ENCODE measurements at places on chromosomes 3 and 15.

DNA sequence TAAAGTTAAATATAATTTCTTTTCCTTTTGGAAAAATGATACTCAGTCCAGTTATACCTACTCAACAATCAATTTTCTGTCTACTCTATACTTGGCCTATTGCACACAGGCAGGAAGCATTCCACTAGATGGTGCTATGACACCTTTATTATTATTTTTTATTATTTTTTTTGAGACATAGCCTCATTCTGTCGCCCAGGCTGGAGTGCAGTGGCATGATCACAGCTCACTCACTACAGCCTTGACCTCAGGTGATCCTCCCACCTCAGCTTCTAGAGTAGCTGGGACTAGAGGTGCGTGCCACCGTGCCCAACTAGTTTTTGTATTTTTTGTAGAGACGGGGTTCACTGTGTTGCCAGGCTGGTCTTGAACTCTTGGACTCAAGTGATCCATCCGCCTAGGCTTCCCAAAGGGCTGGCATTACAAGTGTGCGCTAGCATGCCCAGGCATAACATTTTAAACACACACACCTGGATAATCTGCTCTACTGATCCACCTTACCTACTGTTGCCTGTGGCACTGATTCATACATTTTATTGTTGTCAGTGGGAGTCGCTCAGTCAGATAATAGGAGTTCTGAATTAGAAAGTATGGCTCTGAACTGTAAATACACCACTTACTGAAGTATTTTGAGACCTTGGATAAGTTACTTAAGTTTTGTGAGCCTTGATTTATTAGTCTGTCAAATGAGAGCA, 56.2 kb downstream of the EIF3J start:
- no peak for DNase-seq

DNA sequence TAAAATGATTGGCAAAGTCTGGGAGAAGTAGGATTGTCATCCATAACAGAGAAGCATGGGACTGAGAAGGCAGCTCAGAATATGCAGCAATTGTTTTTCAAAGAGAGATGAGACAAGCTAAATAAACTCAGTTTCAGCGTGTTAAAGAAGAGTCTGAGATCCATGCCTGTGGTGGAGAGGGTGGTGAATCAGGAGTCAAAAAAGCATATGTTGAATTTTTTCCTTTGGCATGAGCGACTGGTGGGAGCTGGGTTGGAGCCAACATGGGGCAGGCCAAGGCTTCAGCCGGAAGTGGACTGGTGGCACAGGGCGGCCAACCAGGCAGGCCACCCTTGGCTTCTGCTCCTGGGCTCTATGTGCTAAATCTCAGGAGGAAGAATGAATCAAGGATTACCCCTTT, 102.0 kb downstream of the SST start:
- DNase-seq, result no peak

- no peak for DNase-seq
These were observed 188.0 kb downstream of the KLHL25 start for GRCh38 chr15:85606738-85607137.

DNA sequence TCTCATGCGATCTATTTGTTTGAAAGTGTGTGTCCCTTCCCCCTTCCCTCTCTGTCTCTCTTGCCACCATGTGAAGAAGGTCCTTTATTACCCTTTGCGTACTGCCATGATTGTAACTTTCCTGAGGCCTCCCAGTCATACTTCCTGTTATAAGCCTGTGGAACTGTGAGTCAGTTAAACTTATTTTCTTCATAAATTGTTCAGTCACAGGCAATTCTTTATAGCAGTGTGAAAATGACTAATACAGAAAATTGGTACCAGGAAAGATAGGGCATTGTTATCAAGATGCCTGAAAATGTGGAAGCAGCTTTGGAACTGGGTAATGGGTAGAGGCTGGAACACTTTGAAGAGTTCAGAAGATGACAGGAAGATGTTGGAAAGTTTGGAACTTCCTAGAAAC, 743.7 kb upstream of the NECTIN3 start:
- DNase-seq, result no peak

- no peak for DNase-seq
These were observed 533 bp downstream of the RYK start for GRCh38 chr3:134249935-134250716.

DNA sequence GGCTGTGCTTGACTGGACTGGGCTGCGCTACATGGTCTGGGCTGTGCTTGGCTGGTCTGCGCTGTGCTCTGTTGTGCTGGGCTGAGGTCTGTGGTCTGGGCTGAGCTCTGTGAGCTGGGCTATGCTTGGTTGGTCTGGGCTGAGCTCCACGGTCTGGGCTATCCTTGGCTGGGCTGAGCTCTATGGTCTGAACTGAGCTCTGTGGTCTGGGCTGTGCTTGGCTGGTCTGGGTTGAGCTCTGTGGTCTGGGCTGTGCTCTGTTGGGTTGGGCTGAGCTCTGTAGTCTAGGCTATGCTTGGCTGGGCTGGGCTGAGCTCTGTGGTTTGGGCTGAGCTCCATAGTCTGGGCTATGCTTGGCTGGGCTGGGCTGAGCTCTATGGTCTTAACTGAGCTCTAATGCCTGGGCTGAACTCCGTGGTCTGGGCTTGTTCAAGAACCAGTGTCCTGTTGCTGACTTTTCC, 92.0 kb downstream of the PLXNA1 start:
- DNase-seq, result no peak

GRCh38 chr3:71940486-71940885, 155.5 kb upstream of the PROK2 start:
- no peak for DNase-seq

DNA sequence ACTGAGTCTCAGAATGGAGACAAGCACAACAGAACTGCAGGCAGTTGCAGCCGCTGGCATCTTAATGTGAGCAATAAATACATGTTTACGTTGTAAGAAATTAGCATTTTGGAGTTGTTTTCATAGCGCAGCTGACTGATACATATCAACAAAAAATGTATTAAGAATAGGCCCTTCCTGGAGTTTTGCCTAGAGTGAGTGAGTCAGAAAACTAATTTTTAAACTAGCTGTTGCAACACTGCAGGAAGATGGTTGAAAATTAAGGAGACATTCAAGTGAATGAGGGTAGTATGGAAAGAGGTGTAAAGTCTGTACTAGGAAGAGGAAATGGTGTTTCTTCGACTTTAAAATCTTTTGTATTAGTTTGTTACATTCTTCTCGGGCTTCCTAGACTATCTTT, 39.6 kb upstream of the TIMP4 start:
- DNase-seq, result no peak

GRCh38 chr15:39925112-39925842, 5.2 kb upstream of the GPR176 start:
- DNase-seq, result no peak

DNA sequence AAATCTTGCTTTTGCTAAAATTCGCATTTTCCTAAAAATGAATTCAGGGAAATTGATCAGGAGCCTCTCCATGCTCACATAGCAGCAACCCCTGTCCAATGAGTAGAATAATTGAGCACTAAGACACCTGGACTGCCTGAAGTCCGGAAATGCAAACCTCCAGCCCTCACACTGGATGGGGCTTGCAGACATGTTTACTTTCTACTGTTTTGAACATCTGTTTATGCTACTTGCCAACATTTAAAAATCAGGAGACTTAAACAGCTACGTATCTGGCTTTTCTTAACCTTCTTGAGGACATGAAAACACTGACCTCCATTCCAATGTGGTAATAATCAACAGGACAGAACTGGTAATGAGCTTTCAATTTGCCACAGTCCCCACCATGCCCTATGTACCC, 184.4 kb downstream of the SHOX2 start:
- DNase-seq, result no peak

DNA sequence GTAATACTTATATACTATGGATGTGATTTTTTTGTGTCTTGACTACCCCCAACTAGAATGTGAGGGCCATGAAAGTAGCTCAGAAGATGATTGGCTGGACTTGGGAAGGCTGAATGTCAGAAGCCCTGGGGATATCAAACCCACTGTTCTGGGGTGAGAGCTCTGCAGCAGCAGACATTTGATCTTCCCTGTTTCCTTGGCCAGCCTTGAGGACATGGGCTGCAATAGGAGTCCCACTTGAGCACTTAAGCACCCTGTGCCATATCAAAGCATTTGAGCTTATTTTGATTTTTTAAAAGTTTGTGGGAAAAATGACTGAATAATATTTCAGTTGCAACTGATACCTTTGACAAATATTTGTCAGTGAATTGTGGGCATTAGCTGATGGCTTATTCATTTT, 21.7 kb downstream of the GTF2E1 start:
- DNase-seq, result no peak

DNA sequence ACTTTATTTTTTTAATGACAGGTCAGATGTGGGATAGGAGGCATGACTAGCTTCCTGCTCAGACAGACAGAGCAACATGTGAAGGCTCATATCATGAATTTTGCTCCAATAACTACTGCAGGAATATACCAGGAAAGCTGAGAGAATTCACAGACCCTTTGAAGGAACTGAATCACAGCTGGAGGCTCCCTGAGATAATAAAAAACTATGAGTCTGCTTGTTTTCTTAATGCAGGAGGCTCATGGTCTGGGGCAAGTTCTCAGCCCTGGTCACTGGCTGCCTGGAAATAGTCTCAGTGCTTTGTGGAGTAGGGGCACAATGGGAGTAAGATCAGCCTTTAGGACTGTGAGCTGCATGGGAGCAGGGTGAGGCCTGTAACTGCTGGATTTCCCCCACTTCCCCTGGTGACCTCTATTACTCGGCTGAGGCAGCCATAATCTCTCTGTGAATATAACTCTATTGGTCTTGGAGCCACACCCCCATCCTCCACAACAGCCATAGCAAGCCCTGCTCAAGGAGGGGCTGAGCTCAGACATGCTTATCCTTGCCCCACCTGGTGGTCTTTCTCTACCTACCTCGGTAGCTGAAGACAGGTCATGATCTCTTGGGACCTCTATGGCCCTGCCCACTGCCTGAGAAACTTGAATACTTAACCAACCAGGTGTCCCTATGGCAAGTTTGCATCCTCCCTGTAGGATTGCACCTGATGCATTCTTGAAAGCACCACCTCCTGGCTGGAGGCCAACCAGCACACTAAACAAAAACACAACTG, 281.6 kb upstream of the TMCO5A start:
- no peak for DNase-seq

DNA sequence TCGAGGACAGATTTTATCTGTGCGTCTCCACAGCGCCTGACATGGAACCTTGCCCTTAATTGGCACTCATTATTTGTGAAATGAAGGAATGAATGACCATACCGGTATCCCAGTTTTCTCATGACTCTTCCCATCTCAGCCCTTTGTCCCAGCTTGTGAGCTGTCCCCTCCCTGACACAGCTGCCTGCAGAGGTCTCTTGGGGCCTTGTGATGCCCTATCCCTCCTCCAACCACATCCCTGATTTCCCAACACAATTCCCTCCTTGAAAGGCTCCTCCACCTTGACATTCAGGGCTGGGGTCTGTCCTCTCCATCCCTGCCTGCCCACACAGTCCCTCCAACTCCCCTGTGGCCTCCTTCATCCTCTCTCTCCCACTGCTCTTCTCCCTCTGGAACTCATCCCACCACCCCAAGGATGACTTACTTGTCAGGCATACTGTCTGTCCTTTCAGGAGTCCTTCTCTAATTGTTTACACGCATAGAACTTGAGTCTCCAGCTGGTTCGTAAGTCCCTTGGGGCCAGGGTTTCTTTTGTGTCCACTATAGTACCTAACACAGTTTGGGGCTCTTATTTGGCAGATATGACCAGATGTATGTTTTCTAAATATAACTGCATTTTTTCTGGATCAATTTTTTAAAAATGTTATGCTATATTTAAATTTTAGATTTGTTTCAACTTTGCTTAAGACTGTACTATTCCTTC, 35.6 kb upstream of the FILIP1L start:
- DNase-seq, result no peak
